ENCODE measurements at places on chromosomes 12 and 14. TPM values are rescaled to one million over a fixed set of nuclear protein-coding genes. Genes with fewer than 3 reads are reported as not detected.

DNA sequence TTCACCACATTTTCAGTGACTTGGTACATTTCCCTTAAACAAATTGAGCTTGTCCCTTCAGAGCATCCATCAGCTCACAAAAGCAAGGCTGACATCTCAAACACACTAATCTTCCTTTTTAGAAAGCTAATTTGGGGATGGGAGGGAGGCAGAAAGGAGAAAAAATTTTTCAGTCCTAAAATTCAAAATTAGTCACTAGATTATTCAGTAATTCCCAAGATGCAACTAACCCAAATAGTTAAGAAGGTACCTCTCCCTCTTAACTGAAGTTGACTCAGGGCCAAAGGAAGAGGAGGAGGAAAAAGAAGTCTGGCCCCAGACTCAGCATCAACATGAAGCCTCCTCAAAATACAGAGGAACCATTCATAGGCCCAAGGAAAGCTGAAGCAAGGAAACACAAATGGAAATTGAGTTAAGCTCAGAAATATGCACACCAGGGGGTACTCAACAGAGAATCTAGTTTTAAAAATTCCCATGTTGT, 21.7 kb downstream of the CBX5 start:
- peak; percentile 57 for DNase-seq

DNA sequence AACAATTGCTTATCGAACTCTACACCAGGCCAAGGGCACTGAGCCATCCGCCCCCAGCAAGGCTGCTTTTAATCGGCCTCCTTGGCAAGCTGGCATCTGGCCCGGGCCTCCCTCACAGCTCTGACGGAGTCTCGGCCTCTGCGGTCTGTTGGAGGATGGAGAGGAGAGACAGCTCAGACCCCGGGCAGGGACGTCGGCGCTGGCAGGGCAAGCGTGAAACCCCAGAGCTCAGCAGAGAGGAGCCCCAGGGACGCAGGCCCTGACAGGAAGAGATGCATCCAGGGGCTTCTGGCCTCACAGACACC, 17.5 kb downstream of the CAMKK2 start:
- DNase-seq, result peak; percentile 89

Gene GALNT9
- total RNA-seq, result 0.49 TPM

Gene KCNJ8
- 2.1 TPM for total RNA-seq

Gene OTX2
- not detected for total RNA-seq

DNA sequence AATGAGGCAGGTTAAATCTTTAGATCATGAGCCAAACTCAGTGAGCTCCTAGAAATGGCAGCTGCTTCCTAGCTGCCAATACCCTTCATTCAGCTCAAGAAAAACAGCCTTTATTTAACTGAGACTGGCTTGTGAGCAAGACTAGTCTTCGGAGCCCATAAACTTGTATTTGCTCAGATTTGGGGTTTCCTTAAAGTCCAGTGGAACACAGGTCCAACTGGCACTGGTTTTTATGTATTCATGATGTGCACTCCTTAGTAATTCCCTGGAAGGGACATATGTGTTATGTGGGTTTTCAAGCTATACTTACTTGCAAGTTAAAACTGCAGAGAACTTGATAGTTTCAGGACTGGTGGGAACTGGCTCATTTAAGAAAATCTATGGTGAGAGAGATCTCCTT, 380.1 kb upstream of the TMEM132C start:
- DNase-seq, result no peak

DNA sequence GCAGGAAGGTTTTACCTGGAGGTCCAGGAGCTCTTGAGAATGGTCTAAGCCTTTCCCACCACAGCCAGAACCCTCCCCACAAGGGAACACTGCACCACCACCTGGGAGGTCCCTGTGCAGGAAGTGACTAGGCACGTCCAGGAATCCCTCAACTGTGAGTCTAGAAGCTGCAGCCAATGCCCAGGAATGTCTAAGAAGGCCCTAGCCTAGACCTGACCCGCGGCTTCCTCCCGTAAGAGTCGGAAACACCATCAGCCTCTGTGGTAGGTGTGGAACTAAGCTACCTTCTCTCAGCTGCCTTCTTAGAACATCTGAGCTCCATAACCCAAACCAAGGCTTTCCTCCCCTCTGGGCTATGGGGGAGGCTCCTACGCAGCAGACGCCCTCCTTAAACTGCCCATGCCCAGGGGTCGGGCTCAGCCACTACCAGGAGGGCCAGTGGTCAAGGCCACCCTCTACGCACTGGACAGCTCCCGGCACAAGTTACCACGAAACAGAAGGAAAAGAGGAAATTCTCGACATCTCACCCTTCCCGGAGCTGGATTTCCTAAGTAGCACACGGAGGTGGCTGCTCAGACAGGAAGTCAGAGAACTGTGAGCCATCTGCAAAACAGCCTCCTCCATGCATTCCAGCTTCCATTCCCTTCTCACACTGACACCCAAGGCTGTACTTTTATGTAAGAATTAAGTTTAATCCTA, 25.5 kb downstream of the ZFYVE21 start:
- DNase-seq, result no peak

GRCh38 chr12:102427543-102427941, 52.8 kb downstream of the IGF1 start:
- DNase-seq, result peak; percentile 38

GRCh38 chr14:51318813-51319597, 79.0 kb downstream of the TMX1 start:
- DNase-seq, result peak; percentile 45

- DNase-seq, result peak; percentile 75
Observed at GRCh38 chr12:104698871-104699270, 242.1 kb downstream of the CHST11 start.

Gene GLIPR1L1
- not detected for total RNA-seq

DNA sequence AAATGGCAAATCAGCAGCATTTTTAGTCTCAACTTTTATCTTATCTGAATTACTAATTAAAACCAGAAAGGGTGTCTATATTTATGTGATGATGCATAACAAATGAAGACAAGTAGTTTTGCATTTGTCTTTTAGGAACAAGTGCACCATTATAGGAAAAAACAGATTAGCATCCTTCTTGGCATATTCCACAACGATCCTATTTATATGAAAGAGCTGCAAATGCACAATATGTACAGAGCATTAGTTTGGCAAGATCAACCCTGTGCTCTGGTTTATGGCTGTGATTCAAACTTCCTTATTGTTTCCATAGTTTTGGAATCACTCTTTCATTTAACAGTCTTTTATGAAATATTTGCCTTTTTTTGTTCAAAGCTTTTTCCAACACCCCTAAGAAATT, 486.8 kb downstream of the KCNH5 start:
- no peak for DNase-seq

Gene GARIN6
- not detected for total RNA-seq

Gene ANKS1B
- total RNA-seq, result 47.0 TPM

- peak; percentile 72 for DNase-seq
Observed at GRCh38 chr14:94423453-94424056, 29.0 kb downstream of the SERPINA11 start.

GRCh38 chr14:94115631-94116030, 5.1 kb downstream of the IFI27 start:
- no peak for DNase-seq

Gene SMCO2
- not detected for total RNA-seq

DNA sequence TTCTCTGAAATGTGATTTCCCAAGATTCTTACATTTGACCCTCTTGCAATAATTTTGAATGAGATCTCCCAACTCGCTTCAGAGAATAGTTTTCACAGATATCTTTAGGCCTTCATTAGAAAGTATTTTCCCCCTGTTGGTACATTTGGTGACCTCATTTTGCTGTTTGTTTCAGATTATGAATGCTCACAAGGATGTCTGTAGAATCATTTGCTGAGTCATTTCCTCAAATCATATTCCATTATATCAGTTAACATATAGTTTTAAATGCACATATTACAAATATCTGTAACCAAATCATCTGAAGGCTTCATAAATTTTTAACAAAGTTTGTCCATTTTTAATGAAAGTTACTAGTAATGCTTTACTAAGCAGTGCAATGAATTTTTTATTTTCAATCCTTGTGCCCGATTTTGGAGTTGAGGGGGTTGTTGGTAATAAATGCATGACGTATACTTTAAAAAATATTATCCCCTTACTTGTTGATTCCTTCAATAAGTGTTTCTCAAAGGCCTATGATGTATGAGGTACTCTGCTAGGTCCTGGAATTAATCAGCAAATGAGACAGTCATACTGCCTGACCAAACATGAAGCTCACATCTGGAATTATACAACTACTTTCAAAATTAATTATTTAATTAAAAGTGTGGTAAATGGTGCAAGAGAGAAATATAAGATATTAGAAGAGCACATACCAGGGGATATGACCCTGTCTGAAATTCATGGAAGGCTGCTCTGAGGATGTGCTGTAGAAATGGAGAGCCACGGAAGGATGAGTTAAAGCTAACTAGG, 126.9 kb upstream of the RAP1B start:
- DNase-seq, result peak; percentile 35

GRCh38 chr12:6367065-6367968, 8.0 kb downstream of the SCNN1A start:
- peak; percentile 52 for DNase-seq

- no peak for DNase-seq
Observed at GRCh38 chr14:21924479-21924878, 250.9 kb upstream of the OR4E1 start.

DNA sequence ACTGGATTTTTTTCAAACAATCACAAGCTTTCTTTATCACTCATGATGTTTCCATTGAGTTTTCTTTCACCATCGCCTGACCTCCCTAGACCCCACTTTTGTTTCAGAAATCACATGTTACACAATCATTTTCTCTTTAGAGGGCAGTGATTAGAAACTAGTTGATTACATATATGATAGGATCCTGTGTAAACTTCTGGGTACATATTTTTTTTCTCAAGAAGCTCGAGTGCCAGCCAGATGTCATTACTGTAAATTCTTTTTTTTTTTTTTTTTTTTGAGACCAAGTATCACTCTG, 62.4 kb upstream of the PSMA6 start:
- no peak for DNase-seq

DNA sequence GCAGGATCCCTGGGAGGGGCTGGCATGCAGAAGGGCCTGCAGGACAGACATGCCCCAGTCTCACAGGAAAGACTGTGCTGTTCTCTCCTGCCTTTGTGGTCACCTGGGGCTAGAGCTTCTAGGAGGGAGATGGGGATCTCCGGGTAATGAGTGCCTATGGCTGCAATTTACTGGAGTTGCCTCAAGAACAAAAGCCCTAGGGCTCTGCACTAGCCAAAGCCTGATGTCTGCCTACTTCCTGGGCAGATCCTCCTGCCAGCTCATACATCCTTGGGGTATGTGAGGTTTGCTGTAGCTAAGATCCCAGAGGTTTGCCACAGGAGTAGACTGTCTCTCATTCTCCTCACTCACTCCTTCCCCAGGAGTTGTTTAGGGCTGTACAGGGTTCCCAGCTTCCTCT, 106.9 kb upstream of the PPFIA2 start:
- DNase-seq, result no peak

Gene PRKCH
- 4.2 TPM for total RNA-seq

GRCh38 chr14:96861568-96862310, 64.6 kb downstream of the VRK1 start:
- DNase-seq, result no peak

GRCh38 chr14:82537831-82538230, 1004.2 kb upstream of the SEL1L start:
- DNase-seq, result no peak

DNA sequence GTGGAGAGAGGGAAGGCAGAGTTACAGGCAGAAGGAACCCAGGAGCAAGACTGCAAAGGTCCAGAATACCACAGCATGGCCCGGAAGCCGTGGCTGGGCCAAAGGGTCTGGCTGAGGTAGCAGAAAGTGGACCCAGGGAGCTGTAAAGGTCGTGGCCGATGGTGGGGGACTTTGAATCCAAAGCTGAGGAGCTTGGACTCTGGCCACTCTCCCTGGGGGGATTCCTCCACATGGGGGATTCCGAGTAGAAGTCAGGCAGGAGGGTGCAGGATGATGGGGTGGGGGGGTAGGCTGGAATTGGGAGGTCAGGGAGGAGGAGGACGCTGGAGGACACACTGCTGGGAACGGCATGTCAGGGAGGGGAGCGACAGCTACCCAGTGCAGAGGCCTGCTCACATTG, 125.2 kb downstream of the GCH1 start:
- no peak for DNase-seq
